ENCODE measurements at places on chromosomes 6 and 20. TPM values are rescaled to one million over a fixed set of nuclear protein-coding genes. Genes with fewer than 3 reads are reported as not detected.
A peak's percentile ranks its signal among the peaks of the same experiment; 100 is the strongest.

The KCNK15 gene
- 0.22 TPM for polyA plus RNA-seq

GRCh38 chr6:3963426-3963825 lies 114.3 kb downstream of the FAM50B start:
- no peak for DNase-seq

The ACTL10 gene
- 0.43 TPM for polyA plus RNA-seq

The LIME1 gene
- polyA plus RNA-seq = 1.9 TPM

GRCh38 chr20:40869218-40870147 lies 159.1 kb upstream of the TOP1 start:
- peak; percentile 19 for DNase-seq

The SPDEF gene
- 0.09 TPM for polyA plus RNA-seq

The BTN3A1 gene
- 24.0 TPM for polyA plus RNA-seq

DNA sequence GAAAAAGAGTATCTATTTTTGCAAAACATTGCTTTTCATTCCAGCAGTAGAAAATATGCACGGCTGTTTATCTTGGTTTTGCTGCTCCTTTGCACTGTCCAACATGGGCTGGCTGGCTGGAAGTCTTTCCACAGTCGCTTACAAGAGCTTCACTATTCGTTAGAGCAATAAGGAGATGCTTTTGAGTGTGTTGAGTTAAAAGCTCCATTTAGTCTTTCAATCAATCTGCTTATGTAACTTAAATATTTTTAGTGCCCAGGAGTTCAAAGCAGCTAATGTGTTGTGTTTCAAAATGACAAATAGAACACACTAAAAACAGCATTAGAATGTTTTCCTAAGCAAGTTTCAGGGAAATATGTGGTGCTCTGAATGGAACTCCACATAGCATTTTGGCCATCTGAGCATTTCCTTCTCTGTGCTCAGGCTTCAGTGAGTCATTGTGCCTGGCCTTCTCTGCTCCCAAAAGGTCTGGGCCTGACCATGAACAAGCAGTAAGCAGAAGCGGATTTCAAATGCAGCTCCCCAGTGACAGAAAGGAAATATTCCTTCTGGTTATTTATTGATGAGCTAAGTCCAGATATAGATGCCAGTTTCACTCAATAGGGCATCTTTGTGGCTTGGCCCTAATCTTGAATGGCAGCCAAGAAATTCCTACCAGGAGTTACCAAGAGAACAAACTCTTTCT lies 580.3 kb downstream of the TENT5A start:
- peak; percentile 49 for DNase-seq

The TREM2 gene
- 0.86 TPM for polyA plus RNA-seq

DNA sequence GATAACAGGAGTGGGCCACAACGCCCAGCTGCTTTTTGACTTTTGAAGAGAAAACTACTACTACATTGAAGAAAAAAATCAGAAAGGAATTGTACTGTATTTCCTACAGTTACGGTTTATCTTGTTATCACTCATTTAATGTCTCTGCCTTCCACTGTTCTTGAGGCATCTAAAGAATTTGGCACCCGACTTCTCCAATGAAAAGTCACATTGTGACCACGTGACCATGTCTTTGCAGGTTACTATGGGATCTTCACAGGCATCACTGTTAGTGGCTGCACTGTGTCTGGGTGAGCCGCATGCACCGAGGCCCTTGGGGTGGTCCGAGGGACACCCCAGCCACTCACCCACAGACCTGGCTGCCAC lies 26.8 kb downstream of the RRBP1 start:
- no peak for DNase-seq

DNA sequence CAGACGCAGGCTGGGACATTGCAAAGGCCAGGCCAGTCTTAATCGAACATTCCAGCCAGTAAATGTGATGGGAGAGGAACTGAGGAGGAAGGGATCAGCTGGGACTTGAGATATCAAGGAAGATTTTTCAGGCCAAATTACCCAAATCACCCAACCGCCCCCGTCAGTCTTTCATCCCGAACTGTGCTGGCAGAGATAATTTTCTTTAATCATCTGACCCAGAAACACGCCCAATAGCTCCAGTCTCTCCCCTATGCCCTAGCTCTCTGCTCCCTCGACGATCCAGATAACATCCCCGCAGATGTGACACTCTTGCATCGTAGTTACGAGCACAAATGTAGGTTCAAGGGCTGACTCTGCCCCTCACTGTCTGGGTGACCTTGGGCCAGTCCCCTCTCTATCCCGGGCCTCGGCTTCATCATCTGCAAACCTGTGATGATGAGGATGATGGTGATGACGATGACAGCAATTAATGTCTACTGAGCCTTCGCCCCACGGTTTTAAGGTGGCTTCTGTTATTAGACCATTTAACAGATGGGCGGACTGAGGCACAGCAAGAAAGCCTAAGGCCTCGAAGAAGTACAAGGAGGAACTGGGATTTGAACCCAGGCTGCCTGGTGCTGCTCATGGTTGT lies 118.6 kb downstream of the PREX1 start:
- DNase-seq = no peak

DNA sequence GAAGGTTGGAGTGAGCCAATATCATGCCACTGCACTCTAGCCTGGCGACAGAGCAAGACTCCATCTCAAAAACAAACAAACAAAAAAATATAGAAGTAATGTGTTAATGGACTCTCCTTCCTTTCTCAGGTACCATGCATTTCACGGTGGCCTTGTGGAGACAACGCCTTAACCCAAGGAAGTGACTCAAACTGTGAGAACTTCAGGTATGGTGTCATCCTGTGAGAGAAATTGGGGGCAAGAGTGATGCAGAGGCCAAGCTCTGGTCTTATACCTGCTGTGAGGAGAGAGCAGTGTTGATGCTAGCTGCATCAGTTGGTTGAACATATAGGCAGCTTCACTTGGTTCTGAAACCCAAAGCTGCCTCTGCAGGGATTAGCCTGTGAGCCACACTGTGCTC lies 6.2 kb downstream of the ITCH start:
- DNase-seq = no peak

- no peak for DNase-seq
Measured at GRCh38 chr20:15482525-15482924, 1090.7 kb downstream of the KIF16B start.

DNA sequence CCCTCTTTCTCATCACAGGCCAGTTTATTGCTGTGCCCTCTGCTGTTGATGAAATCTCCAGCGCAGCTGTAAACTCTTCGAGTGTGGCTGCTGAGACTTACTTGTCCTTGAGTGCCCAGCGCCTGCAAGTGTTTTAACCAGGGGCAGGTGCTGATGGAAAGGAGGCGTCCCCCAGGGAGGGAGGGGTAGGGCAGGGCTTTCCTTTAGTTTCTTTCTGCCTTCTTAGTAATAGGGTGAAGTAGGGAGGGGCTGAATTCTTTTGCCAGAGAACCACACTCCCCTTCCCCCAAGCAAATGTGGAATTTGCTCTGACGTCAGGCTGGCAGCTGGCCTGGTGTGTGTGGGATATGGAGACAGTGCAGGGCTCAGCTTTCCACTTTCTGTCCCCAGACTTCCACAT lies 61.2 kb downstream of the IGF2R start:
- DNase-seq = peak; percentile 96

GRCh38 chr6:41940759-41941279 lies 789 bp downstream of the CCND3 start:
- DNase-seq = peak; percentile 40

- no peak for DNase-seq
Measured at GRCh38 chr6:83546636-83547035, 34.3 kb downstream of the PRSS35 start.

- DNase-seq = peak; percentile 90
Measured at GRCh38 chr20:22905658-22906057, 129.5 kb upstream of the SSTR4 start.

- no peak for DNase-seq
Measured at GRCh38 chr6:156053626-156054025, 598.0 kb upstream of the NOX3 start.

The MCHR2 gene
- polyA plus RNA-seq = not detected

DNA sequence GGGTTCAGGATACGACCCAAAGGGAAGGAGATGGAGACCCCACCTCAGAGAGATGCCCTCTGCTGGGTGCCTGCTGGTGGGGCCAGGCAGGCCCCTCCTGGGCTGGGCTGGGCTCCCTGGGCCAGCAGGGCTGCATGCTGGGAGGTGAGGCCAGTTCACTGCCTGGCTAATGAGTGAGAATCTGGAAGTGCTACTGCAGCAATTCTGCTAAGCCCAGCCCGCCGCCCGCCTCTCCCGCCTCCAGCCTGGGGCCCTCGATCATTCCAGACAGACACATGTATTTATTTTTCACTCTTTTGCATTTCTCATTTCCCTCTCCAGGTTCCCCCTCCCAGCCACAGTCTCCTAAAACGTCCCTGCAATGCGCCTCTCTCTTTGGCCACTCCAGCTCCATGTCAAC lies 79.6 kb downstream of the CDH22 start:
- DNase-seq = no peak

- no peak for DNase-seq
Measured at GRCh38 chr6:12241493-12242175, 48.5 kb upstream of the EDN1 start.

DNA sequence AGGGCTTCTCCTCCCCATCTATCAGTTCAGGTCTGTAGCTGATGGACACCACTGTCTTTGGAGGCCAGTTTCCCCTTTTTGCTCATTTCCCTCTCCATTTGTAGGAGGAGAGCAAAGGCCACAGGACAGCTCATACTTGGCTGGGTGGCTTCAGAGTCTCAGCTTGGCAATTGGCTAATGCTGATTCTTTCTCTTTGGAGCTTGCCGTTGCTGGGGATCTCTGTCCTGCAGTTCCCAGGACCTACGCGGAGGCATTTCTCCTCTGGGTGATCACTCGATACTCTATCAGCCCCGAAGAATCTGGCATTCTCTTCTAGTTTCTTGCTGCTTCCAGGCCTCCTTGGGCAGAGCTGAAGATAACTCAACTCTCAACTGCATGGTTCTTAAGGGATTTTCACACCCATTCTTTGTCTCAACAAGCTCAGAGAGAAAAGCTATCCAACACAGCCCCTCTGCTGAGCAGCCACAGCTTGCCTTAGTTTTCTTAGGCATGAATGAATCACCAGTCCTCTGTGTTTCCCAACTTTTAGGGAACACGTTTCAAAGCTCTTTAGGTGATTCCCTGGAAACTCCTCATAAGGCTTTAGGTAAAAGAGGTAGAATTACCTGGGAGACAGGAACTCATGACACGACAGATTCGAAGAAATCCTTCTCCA lies 19.2 kb upstream of the SSR1 start:
- DNase-seq = no peak

The HLA-DRB1 gene
- polyA plus RNA-seq = 8.9 TPM

The AARS2 gene
- 8.4 TPM for polyA plus RNA-seq

DNA sequence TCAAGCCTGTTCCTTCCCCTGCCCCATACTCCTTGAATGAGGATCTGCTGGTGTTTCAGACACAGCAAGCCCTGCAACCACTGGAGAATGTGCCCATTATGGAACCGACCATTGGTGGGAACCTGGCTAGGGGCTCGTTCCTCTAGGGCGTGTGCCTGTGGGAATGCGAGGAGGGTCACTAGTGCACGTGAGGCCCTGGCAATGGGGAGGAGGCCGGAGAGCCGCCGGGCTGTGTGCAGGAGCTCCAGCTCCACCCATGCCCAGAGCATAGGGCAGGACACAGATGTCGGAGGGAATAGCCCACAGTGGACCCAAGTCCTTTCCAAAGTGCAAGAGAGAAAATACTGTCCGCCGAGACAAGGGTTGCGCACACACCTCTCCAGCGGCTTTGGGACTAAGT lies 99.3 kb downstream of the ERMARD start:
- DNase-seq = no peak

GRCh38 chr20:60321601-60322000 lies 363.4 kb downstream of the CDH26 start:
- no peak for DNase-seq

GRCh38 chr6:1326535-1327121 lies 14.7 kb downstream of the FOXQ1 start:
- DNase-seq = no peak

- no peak for DNase-seq
Measured at GRCh38 chr6:128400875-128401274, 119.5 kb downstream of the PTPRK start.

The COL21A1 gene
- 102 TPM for polyA plus RNA-seq

- no peak for DNase-seq
Measured at GRCh38 chr6:53922539-53922981, 127.8 kb downstream of the LRRC1 start.

The SLC22A7 gene
- not detected for polyA plus RNA-seq

- no peak for DNase-seq
Measured at GRCh38 chr6:3230256-3230882, 2.9 kb upstream of the TUBB2B start.

GRCh38 chr6:124888581-124889371 lies 73.5 kb upstream of the RNF217 start:
- no peak for DNase-seq

The SFTA2 gene
- polyA plus RNA-seq = not detected
